ENCODE measurements at places on chromosomes 7 and 10. TPM values are rescaled to one million over a fixed set of nuclear protein-coding genes. Genes with fewer than 3 reads are reported as not detected.
A peak's percentile ranks its signal among the peaks of the same experiment; 100 is the strongest.

DNA sequence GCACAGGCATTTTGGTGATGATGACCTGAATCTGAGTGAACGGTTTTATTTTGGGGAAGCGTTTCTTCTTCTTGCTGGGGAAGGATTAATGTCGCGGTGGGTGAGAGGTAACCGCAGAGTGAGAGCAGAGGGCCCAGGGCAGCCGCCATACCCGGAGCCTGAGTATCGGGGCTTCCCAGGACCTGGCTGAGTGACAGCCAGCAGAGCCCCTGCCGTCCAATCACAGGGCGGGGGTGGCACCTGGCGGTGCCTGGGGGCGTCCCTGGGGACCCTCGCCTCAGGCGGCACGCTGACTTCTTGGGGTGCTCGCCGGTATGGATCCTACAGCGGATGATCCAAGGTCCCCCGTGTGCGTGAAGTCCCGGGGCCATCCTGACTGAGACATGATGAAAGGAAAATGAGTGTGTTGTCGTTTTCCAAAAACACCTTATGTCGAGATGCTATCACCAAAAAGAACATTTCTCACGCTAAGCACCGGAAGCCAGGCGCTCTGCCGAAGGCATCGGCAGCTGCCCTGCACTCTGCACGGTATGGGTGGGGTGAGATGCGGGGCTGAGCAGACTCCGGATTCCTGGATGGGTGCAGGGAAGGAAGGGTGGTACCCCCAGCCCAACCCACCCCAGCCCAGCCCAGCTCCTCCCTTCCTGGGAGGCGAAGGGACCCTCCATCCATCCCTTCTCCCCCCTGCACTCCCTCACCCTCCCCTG is 227.9 kb upstream of the SHH start:
- no peak for DNase-seq

- DNase-seq: no peak
These were observed 61.6 kb upstream of the BTRC start for GRCh38 chr10:101292194-101293006.

Gene PPP1R9A
- polyA plus RNA-seq: 34.2 TPM

DNA sequence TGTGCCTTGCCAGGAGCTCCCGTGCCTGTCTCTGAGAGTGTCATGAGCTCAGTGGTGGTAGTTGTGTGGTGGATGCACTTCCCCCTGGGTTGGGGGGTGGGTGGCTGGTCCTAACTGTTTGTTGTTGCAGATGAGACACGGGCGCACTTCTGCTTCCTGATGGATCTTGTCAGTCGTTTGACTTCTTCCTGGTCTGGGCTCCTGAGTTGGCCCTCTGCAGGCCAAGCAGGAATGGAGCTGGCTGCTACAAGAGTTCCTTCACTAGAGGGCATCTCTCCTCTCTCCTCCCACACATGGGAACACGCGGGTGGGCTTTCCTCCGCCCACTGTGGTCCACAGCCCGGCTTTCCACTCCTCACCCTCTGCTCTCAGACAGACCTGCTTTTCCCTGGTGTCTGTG is 82.0 kb downstream of the BMS1 start:
- no peak for DNase-seq

Gene SEMA4G
- 49.8 TPM for polyA plus RNA-seq

GRCh38 chr10:784403-785088 is 95.1 kb upstream of the DIP2C start:
- peak; percentile 52 for DNase-seq

Gene EVX1
- 0.11 TPM for polyA plus RNA-seq

GRCh38 chr7:155594163-155594732 is 47.9 kb upstream of the CNPY1 start:
- no peak for DNase-seq

DNA sequence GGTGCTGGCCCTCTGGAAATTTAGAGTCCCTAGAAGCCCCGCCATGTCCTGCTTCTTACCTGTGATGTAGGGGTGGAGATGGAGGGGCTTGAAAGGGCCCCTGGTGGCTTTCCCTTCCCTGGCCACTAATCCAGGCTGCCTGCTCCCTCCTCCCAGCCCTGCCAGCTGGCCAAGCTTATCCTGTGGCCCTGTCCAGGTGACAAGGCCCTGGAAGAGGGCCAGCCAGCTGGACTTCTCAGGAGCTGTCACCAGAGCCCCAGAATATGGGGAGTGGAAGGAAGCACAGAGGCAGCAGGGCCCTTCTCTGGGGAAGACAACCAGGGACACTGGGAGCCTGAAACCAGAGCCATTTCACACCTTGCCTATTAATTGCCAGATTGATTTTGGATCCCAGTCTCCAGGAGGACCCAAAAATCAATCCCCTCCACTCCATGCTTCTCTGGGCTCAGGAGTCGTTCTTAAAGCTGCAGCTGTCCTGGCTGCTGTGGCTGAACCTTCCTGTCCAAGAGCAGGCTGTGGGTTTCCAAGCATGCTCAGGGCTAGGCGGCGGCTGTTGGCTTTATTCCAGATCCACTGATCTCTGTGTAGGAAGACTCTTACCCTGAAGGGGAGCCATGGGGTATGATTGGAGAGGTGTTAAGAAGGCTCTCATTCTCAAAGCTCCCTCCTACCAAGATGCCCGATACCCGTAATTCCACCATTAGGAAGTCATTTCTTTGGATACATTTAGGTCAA is 52.6 kb upstream of the PCBD1 start:
- no peak for DNase-seq

DNA sequence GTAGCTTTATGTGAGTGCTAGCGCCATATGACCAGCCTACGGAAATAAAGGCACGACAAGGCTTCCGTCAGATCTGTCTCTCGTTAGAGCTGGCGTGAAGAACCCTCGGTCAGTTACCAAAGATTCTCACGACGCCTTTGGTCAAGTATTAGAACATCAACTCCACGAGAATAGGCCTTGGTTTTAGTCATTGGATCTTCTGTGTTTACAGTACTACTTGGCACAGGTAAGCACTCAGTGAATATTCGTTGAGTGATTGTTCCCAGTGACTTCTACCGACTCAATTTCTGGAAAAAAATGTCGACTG is 316 bp downstream of the RBM48 start:
- DNase-seq: no peak

DNA sequence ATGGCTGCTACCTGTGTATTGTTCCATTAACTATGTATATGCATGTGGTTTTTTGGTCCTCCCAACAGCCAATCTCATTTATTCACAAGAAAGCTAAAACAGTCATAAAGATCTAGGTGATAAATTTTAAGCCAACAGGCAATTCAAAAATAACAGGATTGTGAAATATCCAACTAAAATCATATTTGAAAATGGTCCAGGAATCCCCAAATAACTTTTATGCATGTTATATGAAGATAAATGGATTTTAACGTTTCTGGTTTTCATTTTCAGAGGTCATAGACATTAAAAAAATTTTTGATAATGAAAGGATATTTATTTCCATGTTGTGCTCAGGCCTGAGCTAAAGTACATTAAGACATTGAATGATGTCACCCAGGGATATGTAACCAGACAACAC is 96.8 kb upstream of the JAZF1 start:
- no peak for DNase-seq

Measured in renal pelvis (tissue), 12 donors.